ENCODE measurements at places on chromosomes 11 and 22.

- DNase-seq: peak; percentile 97
Measured at GRCh38 chr11:10908215-10908951, 50.5 kb upstream of the ZBED5 start.

DNA sequence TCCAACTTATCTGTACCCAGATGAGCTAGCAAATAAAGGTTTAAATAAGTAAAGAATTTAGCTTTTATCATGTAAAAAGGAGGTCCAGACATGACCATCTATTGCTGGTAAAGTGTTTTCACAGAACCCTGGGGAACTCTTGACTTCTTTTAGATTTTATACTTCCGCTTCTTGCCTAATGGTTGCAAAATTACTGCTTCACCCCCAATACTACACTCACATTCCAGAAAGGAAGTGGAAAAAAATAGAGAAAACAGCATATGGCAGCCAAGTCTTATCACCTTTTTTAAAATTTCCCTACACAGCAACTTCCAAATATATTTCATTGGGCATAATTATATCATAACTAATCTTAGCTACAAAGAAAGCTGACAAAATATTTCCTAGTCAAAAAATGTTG, 12.1 kb downstream of the BBOX1 start:
- no peak for DNase-seq

- no peak for DNase-seq
Measured at GRCh38 chr22:42661985-42662831, 13.0 kb upstream of the CYB5R3 start.

DNA sequence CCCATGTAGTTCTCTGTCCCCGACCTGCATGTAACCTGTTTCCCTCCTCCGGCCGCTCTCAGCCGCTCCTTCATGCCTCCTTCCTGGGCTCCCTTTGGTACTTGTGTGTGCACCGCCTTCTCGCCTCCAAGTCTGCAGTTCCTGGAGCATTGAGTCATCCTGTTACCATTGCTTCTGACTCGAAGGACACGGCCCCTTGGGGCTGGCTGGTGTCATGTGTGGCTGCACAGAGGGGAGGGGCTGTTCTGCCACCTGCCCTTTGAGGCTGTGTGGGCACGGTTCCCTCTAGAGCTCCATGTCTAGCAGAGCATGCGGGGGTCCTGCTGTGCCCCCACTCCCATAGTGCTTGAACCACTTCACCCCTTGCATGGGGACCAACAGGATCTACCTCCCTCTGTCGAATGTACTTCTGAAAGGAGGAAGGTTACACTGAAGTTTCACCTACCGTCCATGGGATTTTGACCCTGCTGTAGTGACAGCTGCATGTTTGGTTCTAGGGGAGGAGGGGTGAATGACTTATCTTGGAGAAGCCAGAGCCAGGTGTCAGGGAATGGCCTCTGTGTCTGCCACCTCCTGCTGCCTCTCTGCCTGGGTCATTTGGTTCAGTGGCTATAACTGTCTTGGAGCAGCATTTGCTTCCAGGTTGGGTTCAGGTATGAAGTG, 39.6 kb downstream of the BCR start:
- no peak for DNase-seq

DNA sequence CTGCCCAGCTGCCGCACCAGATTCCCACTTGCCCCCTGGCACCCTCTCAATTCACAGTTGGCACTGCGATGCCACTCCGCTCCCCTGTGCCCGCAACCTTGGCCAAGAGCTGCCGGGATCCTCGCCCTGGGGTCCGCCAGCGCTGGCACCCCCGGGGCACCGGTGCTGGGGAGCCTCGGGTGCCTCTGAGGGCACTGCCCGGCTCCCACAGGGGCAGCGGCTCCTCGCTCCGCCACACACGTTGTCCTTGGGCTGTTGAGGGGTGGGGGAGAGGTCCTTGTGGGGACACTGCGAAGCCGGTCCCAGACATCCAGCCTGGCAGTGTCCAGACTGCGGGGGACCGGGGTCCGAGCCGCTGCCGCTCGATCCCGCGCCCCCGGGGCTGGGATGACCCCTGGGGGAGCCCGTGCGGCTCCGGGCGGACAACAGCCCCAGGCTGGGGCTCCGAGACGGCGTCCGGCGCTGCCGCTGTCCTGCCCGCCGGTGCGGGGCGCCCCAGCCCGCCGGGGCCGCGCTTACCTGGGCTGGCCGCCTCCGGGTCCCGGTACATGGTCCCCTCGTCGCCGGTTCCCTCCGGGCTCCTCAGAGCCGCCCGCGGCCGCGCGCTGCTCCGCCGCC, 496 bp downstream of the SYT7 start:
- DNase-seq: no peak

- no peak for DNase-seq
Measured at GRCh38 chr11:59689015-59689414, 20.2 kb upstream of the PATL1 start.

- DNase-seq: no peak
Measured at GRCh38 chr22:37226087-37226486, 13.8 kb upstream of the SSTR3 start.

- no peak for DNase-seq
Measured at GRCh38 chr11:15886866-15887265, 469.5 kb downstream of the SOX6 start.

- no peak for DNase-seq
Measured at GRCh38 chr11:45267052-45267451, 19.1 kb downstream of the SYT13 start.

DNA sequence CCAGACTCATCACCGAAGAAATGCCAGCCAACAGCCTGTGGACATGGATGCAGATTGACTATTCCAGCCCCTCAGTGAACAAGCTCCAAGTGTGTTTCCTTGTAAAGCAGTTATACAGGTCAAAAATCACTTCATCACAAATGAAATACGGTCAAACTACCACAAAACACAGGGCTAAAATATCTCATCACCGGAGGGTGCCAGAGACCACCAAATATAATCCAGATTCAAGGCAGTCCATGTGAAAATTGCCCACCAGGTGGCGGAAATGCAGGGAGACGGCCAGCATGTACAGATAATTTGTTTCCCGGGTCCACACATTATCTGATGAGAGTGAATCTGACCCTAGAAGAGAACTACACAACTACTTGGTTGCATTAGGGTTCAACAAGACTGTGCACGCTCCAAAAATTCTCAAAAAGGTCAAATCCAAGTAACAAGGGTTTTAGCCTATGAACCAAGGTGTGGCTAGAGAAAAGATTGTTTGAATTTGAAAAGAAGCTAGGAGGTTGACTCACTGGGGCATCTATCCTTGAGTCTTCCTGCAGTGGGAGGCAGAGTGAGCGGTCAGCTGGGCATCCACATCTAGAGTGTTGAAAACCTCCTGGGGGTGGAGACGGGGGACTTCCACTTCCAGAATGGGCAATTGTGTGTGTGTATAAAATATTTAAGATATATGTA, 71.7 kb downstream of the IGLL5 start:
- DNase-seq: peak; percentile 29

DNA sequence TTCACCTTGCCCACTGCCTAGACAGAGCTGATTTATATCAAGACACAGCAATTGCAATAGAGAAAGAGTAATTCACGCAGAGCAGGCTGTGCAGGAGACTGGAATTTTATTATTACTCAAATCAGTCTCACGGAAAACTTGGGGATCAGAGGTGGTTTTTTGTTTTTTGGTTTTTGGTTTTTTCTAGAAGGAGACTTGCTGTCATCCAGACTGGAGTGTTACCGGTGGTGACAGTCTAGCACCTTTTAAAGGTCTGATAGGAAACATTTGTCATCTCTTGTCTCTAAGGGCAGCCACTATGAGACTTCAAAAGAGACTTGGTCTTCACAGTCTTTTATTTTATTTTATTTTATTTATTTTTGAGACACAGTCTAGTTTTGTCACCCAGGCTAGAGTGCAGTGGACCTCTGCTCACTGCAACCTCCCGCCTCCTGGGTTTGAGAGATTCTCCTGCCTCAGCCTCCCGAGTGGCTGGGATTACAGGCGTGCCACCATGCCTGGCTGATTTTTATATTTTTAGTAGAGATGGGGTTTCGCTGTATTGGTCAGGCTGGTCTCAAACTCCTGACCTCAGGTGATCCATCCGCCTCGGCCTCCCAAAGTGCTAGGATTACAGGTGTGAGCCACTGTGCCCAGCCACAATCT, 19.1 kb downstream of the APOBEC3H start:
- DNase-seq: no peak

DNA sequence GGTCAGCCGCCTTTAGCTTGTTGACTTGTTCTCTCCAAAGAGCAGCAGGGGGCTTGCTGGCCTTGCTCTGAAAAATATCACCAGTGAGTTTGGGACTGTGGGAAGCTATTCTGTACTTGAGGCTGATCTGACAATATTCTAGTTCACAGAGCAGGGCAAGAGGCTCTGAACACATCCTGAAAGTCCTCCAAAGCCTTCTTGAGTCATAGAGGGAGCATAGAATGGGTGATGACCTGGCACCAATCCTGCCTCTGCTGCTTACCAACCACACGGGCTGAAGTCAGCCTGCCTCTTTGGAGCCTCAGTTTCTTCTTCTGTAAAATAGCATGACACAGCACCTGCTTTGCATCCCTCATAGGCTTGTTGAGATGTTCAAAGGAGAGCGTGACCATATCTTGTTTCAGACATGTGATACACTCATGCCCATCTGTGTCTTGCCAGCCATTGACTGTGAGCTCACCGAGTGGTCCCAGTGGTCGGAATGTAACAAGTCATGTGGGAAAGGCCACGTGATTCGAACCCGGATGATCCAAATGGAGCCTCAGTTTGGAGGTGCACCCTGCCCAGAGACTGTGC, 96.6 kb downstream of the RRAS2 start:
- DNase-seq: no peak

DNA sequence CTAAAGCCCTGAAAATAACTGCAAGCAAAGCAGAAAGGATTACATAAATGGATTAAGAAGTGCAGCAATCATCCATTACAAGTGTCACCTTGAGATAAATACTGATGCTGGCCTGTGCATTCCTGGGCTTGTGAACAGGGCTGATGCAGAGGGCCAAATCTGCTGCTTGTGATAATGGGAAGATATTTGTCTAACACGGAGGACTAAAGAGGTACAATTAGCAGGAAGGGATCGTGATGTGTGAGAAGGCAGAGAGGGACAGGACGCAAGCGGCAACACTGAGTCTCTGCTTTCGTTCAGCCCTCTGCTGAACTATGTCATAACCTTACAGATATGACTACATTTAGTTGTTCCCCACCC, 107.7 kb upstream of the DDI1 start:
- DNase-seq: no peak

DNA sequence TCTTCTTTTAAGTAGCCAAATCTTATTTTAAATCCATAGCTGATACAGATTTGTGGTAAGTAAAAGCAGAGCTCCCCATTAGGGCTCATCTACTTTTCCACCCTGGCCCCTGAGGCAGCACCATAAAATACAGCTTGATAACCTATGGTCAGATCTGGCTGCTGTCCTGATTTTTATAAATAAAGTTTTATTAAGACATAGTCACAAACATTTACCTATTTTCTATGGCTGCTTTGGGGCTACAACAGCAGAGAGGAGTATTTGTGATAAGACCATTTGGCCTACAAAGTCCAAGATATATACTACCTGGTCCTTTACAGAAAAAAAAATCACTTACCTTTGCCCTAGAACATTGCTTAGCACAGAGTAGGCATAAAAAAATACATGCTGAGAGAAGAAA, 200.0 kb upstream of the SEZ6L start:
- DNase-seq: no peak
